ENCODE measurements at places on chromosomes 1 and 21.

- no peak for DNase-seq
Measured at GRCh38 chr1:40041466-40041838, 923 bp downstream of the CAP1 start.

- DNase-seq: no peak
Measured at GRCh38 chr1:22652881-22653316, at the start of gene C1QB. TSS of gene C1QB (plus strand) at chr1:22653236. CDS start at chr1:22659463, 6,227 bp downstream.

DNA sequence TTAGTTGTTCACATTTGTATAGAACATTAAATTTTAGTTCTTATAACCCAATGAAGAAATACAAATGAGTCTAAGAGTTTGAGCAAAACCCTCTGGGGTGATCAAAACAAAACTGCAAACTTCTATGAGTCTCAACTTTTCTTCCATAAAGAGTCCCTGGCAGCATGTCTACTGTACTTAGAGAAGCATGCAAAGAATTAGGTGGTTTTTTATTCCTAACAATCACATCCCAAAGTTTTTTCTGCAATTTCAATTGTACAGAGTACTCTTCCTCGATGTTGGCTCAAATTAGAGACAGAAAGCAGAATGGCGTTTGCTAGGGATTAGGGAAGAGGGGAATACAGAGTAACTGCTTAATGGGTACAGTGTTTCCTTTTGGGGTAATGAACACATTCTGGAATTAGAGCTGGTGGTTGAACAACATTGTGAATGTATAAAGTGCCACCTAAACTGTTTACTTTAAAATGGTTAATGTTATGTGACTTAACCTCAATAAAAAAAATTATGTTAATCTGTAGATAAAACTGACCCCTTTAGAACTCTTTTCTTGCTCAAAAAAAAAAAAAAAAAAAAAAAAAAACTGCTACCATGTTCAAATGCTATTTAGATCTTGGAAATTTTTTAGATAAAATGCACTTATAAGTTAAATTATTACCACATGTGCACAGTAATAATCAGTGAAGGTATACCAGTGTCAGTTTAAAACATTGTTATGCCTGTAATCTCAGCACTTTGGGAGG lies 4.8 kb downstream of the RC3H1 start:
- no peak for DNase-seq

DNA sequence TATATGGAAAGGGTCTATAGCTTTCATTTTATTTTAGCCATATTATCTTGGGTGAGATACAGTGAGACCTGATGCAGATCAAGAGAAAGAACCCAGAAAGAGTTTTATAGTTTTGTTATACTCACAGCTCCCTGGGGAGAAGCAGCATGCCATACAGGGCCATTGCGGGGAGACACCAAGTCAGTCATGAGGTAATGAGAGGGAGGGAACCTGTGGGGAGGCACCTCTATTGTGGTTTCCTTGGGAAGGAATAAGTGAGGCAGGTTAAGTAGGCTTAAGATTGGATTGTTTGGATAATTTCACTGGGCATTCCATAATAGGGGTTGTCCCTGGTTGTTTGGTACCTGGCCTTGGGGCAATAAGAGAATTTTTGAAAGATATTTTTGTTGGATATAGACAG lies 19.7 kb downstream of the AXDND1 start:
- DNase-seq: no peak

- no peak for DNase-seq
Measured at GRCh38 chr1:151199873-151200581, 1.7 kb downstream of the PIP5K1A start.
